ENCODE measurements at places on chromosomes 13 and 19.

DNA sequence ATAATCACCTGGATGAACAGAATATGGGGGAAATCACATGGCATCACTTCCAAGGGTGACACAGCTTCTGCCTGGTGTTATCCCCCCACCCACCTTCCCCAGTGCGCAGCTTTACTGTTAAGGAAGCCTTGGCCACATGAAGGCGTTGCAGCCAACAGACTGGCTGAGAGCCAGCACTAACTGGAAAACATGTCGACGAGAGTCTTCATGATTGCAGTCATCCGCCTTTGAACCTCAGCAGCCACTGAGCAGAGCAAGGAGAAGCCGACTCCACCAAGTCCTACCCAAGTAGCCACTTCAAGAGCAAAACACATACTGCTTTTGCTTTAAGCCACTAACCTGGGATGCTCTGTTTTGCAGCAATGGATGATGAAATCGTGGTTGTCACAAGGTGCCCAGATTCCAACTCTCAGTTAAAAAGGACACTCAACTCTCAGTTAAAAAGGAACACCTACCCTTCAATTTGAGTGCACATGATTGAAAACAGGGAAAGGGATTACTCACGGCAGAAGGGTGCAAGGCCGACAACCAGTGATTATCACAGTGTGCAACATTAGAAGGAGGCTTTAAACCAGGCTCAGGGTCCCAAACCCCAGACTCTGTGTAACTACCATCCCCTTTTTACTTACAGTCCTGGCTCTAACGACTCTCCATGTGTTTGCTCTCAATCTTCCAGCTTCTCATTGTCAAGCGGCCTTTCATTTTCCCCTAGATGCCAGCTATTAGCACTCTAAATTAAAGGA, 149.1 kb downstream of the KLF12 start:
- peak; percentile 44 for DNase-seq

DNA sequence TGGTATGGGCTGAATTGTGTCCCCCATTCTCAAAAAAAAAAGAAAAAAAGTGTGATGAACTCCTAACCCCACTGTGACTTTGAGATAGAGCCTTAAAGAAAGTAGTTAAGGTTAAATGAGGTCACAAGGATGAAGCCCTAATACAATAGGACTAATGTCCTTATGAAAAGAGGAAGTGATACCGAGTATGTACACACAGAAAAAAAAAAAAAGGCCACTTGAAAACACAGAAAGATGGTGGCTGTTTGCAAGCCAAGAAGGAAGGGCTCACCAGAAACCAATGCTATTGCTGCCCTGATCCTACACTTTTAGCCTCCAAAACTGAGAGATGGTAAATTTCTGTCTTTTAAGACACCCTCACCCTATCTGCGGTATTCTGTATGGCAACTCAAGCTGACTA, 955.6 kb downstream of the PCDH17 start:
- no peak for DNase-seq

DNA sequence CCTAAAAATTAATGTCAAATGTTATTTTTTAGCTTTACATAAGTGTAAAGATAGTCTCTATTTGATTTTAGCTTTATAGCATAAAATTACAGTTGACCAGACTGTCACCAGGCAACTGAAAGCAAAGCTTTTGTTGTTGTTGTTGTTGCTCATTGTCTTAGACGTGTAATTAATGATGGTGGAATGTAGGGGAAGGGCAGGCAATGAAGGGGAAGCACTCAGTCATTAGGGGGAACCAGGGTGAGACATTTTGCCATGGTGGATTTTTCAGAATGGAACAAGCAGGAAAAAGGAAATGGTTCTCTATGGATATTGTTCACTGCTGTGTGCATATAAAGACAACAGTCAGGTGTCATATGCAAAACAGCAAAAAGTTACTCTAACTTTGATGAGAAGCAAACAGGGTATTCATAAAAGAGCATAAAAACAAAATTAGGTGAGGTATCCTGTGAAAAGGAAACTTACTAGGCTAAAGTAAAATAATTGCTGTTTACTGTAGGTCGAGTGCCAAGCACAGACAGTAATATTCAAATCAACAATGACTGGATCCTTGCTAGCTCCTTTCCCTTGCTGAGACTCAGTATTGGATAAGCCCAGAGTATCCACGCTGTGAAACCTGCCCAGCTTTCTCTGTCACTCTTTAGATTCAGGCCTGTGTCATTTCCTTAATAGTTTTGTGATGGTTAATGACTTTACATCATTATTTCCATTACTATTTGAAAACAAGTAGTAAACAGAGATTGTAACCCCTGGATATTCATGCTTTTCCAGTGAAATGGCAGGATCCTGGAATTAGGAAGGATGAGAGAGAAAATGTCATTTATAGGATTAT, 110.5 kb downstream of the LRCH1 start:
- no peak for DNase-seq

- DNase-seq, result no peak
Measured at GRCh38 chr19:47036097-47036651, 12.2 kb downstream of the TMEM160 start.

- no peak for DNase-seq
Measured at GRCh38 chr13:67273001-67273400, 42.9 kb upstream of the PCDH9 start.

- DNase-seq, result no peak
Measured at GRCh38 chr13:74774264-74774663, 640.1 kb upstream of the KLF12 start.
